ENCODE measurements at places on chromosomes 4 and X. TPM values are rescaled to one million over a fixed set of nuclear protein-coding genes. Genes with fewer than 3 reads are reported as not detected.

GRCh38 chr4:16140879-16141249 lies 57.0 kb upstream of the PROM1 start:
- no peak for DNase-seq

The ADAM29 gene
- total RNA-seq, result 0.14 TPM

- no peak for DNase-seq
These were observed 46.6 kb downstream of the SMPX start for GRCh38 chrX:21711129-21711847.

The PPBP gene
- total RNA-seq, result not detected

DNA sequence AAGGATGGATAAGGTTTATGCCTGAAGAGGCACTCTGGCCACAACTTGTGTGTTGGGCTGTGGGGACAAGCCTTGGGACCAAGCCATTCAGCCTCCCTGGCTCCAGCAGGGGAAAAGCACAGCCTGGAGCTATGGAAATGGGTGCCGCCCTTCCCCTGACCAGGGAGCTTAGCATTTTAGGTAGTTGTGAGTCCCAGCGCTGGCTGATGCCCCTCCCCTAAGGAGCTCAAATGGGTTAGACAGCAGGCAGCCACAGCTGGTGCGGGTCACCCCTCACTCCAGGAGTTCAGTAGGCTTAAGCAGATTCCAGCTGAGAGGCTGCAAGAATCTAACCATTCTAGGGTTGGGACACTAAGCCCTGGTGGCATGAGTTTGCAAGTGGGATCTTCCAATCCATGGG lies 172.9 kb downstream of the KCNIP4 start:
- no peak for DNase-seq

DNA sequence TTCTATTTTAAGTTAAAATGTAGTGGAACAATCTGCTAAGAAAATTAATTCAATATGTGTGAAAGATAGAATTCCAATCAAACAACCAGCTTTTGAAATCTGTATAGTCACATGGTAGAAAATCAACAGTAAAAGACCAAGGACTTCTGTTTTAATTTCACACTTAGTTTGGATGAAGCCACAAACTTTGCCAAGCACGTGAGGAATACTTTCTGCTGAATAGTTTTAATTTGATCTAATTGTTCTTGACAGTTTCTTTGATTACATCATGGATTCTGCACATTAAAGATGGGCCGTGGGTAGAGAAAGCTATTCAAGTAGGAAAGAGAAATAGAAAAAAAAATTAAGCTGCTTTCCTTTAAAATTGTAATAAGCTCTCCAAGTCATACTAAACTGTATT lies 137.9 kb upstream of the FAM241A start:
- DNase-seq, result no peak

GRCh38 chr4:145098675-145099037 lies 545 bp downstream of the ABCE1 start:
- no peak for DNase-seq

DNA sequence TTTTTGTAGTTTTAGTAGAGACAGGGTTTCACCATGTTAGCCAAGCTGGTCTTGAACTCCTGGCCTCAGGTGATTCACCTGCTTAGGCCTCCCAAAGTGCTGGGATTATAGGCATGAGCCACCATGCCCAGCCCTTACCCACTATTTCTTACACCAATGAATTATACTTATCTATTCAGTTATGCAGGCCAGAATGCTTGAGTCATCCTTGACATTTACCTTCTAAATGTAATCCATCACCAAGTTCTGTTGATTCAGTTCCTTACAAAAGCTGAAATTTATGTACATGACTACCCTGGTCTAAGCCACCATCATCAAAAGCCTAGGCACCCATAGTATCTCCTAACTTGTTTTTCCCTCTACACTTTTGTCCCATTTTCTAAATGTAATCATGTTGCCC lies 585.7 kb downstream of the IL15 start:
- DNase-seq, result no peak

DNA sequence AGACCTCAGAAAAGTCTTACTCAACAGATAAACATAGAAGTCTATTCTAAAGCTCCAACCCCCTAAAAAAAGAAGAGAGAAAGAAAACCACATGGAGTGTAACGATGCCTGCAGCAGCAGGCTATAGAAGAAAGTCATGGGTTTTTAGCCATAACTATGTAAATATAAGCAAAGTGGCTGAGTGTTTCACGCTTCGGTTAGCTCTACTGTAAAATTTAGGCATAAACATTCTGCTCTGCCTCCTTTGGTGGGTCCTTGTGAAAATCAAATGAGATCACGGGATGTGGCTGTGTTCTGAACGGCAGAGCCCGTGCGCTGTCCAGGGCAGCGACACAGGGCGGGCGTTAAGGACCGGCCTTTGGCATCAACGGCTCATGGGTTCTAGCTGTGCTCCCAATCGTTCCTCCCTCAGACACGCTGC lies 78.4 kb downstream of the IRF2 start:
- DNase-seq, result no peak

All from CD4-positive, alpha-beta memory T cell (primary cell).